ENCODE measurements at places on chromosomes 16 and 17. TPM values are rescaled to one million over a fixed set of nuclear protein-coding genes. Genes with fewer than 3 reads are reported as not detected.

- peak; percentile 59 for DNase-seq
Observed at GRCh38 chr17:50588391-50589049, 28.0 kb downstream of the CACNA1G start.

DNA sequence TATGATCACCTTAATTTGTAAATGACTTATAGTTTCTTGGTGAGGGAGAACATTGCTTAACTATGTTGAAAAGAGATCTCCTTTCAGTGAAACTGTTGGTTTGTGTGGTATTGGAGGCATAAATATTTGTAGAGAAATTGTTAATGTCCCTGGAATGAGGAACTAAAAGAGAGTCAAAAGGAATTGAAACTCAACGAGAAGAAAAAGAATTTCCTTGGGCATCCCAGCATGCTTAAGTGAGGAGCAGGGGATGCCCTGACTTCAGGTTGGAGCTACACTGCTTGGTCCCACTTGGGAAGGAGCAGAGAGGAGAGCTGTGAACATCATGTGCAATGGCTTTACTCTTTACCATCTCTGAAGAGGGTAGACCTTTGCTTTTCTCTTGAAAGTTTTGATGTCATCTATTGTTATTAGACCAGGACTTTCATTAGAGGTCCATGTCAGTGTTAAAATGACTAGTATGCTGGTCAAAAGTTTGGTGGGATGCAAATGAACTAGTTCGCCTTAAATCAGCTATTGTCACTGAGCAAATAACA lies 21.7 kb downstream of the KRT23 start:
- DNase-seq: no peak

GRCh38 chr17:30292286-30292858 lies 628 bp upstream of the BLMH start:
- DNase-seq: no peak

DNA sequence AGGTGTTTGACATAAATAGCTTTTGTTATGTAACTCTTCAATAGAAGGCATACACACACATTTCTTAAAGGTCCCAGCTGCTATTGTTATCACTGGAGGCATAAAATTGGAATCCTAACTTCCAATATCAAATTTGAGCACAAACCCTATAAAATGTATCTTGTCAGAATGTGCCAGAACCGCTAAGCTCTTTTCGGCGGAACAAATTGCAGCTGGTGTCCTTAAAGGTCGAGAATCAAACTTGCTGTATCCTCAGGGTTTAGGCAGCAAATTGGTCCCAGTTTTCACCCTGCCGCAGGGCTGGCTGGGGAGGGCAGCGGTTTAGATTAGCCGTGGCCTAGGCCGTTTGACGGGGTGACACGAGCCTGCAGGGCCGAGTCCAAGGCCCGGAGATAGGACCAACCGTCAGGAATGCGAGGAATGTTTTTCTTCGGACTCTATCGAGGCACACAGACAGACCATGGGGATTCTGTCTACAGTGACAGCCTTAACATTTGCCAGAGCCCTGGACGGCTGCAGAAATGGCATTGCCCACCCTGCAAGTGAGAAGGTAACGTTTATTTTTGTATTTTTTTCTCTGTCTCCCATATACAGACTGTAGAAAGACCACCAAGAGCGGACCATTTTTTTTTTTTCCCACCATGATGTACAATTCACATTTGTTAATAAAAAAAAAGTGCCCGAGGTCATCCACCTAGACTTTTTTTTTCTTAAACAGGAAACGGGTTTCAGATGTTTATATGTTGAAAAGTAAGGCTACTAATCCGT lies 297.1 kb downstream of the IRF8 start:
- no peak for DNase-seq

DNA sequence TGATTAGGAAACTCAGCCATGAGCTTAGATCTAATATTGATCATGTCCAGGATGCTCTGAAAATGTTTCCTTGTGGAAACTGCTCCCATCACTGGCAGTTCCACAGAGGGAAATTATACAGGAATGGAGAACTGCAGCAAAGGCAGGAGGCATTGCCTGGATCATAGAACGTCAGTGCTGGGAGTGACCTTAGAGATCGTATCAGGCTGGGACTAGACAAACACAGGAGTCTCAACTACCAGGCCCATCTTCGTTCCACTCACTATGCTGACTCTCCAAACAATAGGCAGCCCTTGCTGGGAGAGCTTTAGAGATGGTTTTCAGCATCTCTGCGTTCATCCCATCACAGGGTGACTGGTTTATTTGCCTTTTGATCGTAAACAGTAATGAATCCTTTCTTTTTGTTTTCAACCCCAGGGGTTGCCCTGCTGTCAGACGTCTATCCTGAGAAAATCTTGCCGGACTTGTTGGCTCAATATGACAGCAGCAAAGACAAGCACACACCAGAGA lies 130.3 kb downstream of the TANGO6 start:
- no peak for DNase-seq

DNA sequence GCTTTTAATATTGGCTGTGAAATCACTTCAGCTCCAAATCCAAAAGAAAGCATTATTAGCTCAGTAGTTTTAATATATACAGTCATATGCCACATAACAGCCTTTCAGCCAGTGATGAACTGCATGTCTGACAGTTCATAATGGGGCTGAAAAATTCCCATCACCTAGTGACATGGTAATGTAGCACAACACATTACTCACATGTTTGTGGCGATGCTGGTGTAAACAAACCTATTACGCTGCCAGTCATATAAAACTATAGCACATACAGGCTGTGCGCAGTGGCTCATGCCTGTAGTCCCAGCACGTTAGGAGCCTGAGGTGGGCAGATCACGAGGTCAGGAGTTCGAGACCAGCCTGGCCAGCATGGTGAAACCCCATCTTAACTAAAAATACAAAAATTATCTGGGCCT lies 92.2 kb downstream of the TUBD1 start:
- no peak for DNase-seq

- DNase-seq: no peak
Observed at GRCh38 chr17:10806545-10807262, 2.8 kb upstream of the TMEM238L start.

DNA sequence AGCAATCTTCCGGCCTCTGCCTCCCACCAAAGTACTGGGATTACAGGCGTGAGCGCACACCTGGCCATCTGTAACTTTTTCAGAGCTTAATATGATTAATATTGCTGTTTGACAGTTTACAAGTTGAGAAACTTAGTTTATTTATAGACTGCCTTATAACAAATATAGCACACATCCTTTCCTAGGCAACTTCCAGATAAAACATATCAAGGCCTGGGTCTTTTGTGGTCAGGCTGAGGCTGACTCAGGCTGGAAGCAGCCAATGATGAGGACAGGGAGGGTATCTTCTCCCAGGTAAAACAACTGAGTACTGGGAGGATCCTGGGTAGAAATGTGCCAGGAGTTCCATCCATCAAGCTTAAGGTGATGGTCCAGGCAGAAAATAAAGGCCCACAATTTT lies 16.2 kb downstream of the LUC7L start:
- no peak for DNase-seq

- no peak for DNase-seq
Observed at GRCh38 chr16:53704445-53704813, 473 bp downstream of the FTO start.

- no peak for DNase-seq
Observed at GRCh38 chr16:27640277-27640600, 90.3 kb downstream of the KATNIP start.

DNA sequence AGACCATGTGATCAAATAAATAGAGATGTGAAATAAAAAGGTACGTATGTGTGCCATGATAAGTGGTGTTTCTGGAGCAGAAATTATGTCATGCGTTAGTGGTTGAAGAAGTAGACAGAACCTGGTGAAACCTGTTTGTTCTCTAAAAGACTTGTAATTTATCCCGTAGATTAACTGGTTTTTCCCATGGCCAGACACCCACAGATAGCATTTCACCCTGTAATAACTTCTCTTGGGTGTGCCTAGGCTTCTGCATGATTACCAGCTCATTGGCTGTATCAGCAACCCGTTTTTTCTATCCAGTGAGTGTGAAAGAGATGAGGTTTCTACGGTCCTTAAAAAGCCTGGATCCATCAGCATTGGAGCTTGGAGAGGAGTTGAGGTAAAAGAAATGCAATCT lies 471.3 kb downstream of the NPIPA7 start:
- no peak for DNase-seq

DNA sequence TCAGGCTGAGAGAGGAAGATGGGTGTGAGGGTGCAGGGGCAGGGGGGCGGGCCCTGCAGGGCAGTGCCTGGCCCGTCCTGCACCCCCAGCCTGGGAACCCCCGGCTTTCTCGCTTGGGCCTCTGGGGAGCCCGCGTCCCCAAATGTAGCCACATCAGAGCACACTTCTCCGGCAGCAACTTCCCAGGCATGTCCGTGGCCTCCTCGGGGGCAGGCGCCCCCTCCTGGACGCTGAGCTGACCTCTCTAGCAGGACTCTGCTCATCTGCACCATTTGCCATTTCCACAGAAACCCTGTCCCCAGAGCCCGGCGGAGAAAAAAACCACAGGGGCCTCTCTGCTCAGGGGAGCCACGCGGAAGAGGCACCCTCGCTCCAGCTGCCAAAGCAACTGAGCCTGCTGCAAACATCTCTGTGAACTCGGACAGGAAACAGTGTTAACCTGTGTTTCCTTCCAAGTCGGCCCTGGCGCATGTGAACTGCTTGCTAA lies 63.4 kb downstream of the KLHDC4 start:
- no peak for DNase-seq

GRCh38 chr16:78583441-78583840 lies 484.0 kb downstream of the WWOX start:
- no peak for DNase-seq

Gene NGFR
- polyA plus RNA-seq: 12.1 TPM

Gene MLKL
- 6.0 TPM for polyA plus RNA-seq

Gene KCNJ12
- polyA plus RNA-seq: 2.6 TPM

Gene TOX3
- 4.3 TPM for polyA plus RNA-seq

Gene KRTAP9-3
- not detected for polyA plus RNA-seq

Gene MYH2
- 0.05 TPM for polyA plus RNA-seq

Gene TTYH2
- 19.9 TPM for polyA plus RNA-seq

Gene PNMT
- polyA plus RNA-seq: 2.5 TPM

Gene DLG4
- polyA plus RNA-seq: 49.9 TPM

Gene CCL16
- polyA plus RNA-seq: 0.75 TPM

Gene TMC5
- polyA plus RNA-seq: 9.0 TPM

Gene MPP2
- 4.4 TPM for polyA plus RNA-seq

Gene TOM1L2
- 37.7 TPM for polyA plus RNA-seq

Gene EVI2A
- 3.9 TPM for polyA plus RNA-seq

Gene SOST
- not detected for polyA plus RNA-seq

Data from right lung (tissue), 10 donors.